Nephron progenitor cell (in vitro differentiated cells): ENCODE measurements at places on chromosomes 7 and 10.
A peak's percentile ranks its signal among the peaks of the same experiment; 100 is the strongest.

DNA sequence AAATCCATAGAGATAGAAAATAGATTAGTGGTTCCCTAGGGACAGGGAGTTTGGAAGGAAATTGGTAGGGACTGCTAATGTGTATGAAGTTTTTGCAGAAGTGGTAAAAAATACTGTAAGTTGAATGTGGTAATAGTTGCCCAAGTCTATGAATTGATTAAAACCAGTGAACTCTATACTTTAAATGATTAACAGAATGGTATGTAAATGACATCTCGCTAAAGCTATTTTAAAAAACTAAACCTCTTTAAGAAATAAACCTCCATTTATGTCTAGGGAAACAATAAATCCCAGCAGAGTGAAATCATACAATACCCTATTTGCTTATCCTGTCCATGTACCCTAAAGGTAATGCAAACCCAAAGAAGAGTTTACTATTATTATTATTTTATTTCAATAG, 61.4 kb downstream of the IPMK start:
- no peaks in the 10 kb centered on the region for H3K27me3 ChIP-seq
- no peak overlapping the region for H3K4me3 ChIP-seq
- no peak for DNase-seq

- H3K4me3 ChIP-seq: no peak overlapping the region
- no peak for DNase-seq
- H3K36me3 ChIP-seq: no peaks in the 10 kb centered on the region
- H3K27ac ChIP-seq: no peak overlapping the region
- H3K4me1 ChIP-seq: peaks cover 17% of the 10 kb centered on the region
- H3K27me3 ChIP-seq: no peaks in the 10 kb centered on the region
These were observed 51.5 kb downstream of the DOCK4 start for GRCh38 chr7:112154690-112155089.

- peaks cover 18% of the 10 kb centered on the region for H3K36me3 ChIP-seq
- H3K27ac ChIP-seq: peak overlapping the region; percentile 22
These were observed 1.8 kb downstream of the GNAI1 start for GRCh38 chr7:80136261-80137055.

GRCh38 chr7:26233902-26234511, 32.5 kb downstream of the CBX3 start:
- no peaks in the 10 kb centered on the region for H3K36me3 ChIP-seq
- peaks cover 8% of the 10 kb centered on the region for H3K27me3 ChIP-seq
- DNase-seq: no peak

DNA sequence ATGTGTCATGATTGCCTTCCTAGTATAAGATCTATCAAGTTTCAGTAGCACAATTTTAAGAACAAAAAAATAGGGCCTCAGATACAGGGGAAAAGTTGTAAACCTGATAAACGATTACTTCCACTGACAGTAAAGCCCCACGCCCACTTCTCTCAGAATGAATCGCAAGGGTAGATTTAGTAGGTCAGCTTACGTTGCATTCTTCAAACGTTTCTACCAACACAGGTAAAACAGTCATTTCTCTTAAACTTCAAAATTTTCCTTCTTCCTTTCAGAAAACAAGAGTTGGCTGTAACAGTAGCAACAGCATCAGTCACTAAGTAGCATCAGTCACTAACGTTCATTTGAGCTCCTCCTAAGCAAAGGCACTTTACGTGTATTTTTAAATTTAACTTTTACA, 221.5 kb downstream of the ADAM12 start:
- H3K4me3 ChIP-seq: no peak overlapping the region
- peak overlapping the region; percentile 47 for H3K27ac ChIP-seq
- DNase-seq: no peak
- H3K27me3 ChIP-seq: peaks cover 4% of the 10 kb centered on the region
- peaks cover 33% of the 10 kb centered on the region for H3K4me1 ChIP-seq
- H3K36me3 ChIP-seq: peaks cover 12% of the 10 kb centered on the region

DNA sequence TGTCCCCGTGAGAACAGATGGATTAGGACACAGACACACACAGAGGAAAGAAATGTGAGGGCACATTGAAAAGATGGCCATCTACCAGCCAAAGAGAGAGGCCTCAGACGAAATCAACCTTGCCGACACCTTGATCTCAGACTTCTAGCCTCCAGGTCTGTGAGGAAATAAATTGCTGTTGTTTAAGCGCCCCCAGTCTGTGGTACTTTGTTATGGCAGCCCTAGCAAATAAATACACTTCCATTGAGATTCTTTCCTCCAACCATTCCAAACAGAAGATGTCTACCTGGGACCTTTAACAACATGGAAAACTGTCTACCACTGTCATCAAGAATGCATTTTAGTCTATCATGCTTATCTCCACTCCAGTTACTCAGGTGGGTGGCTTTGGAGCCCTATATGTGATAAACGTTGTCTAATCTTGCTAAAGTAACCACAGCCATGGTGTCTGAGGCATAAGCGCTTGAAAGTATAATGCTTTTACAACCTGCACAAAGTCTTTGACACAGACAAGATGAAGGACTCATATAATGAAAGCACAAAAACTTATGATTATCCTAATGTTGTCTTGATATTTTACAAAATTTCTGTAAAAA, 244.3 kb downstream of the MTERF1 start:
- peak; percentile 11 for DNase-seq
- H3K27me3 ChIP-seq: peaks cover 3% of the 10 kb centered on the region
- no peaks in the 10 kb centered on the region for H3K4me1 ChIP-seq

- peak overlapping the region; percentile 40 for H3K4me3 ChIP-seq
- peaks cover 11% of the 10 kb centered on the region for H3K27me3 ChIP-seq
- H3K27ac ChIP-seq: no peak overlapping the region
- DNase-seq: no peak
- H3K4me1 ChIP-seq: peaks cover 58% of the 10 kb centered on the region
These were observed 2.5 kb upstream of the GPR146 start for GRCh38 chr7:1041551-1042491.

GRCh38 chr7:75979759-75980429, 14.5 kb downstream of the TMEM120A start:
- no peaks in the 10 kb centered on the region for H3K27me3 ChIP-seq
- H3K36me3 ChIP-seq: peaks cover 2% of the 10 kb centered on the region
- H3K27ac ChIP-seq: peak overlapping the region; percentile 82
- H3K4me1 ChIP-seq: peaks cover 10% of the 10 kb centered on the region
- H3K4me3 ChIP-seq: no peak overlapping the region

DNA sequence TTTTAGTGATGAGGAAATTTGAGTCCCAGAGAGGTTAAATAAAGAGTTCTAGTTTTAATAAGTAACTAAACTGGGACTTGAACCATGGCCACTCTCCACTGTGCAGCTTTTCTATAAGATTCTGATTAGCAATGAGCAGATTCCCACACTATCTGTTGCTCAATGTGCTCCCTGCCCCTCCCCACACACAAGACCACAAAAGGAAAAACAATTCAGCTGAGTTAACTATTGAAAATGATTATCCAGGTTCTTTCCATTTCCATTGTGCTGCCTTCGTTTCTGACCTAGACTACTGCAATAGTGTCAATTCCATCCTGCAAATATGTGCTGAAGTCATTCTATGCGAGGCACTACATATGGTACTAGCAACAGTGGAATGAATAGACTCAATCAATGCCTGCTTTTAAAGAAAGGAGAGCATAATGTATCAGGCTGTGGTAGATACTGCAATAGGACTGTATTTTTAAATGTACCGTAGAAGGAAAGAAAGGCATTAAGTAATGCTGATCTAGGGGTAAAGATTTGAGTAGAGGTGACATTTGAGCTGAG, 97.0 kb downstream of the SEMA3C start:
- H3K27me3 ChIP-seq: no peaks in the 10 kb centered on the region
- peak overlapping the region; percentile 9 for H3K27ac ChIP-seq
- H3K36me3 ChIP-seq: peaks cover 27% of the 10 kb centered on the region

DNA sequence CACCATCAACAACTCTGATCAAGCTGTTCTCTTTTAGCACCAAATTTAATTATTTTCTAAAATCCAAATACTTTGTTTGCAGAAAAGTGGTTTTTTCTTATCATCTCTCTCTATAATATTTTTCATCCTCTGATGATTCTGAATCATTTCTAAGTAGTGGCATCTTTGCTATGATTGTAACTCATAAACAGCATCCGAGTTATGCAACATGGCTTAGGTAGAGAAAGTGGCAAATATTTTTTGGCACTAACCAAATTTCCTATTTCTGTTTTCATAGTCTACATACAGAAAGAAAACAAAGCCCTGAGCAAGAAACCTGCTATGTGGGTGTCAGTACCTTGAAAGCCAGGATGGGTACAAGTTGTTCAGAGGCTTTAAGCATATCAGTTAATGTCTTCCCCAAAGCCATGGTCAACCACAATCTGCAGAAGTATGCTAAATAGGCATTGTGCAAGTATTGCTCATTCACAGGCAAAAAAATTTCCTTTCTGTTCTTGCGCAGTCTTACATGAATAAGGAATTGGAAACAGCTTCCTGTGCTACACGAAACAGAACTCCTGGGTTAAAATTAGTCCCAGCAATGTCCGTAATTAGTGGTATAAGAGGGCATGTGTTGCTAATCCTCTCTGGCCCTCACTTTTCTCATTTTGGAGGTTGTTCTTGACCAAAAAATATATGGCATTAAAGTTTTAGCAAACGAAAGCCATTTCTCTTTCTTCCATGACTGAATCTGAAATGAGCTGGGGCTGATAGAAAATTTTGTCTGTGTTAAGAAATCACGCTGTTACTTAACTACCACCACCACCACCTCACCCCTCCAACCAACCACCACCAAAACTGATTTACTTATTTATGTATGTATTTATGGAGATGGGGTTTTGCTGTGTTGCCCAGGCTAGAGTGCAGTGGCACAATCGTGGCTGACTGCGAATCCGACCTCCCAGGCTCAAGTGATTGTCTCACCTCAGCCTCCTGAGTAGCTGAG, 325.6 kb upstream of the MAGI2 start:
- no peak overlapping the region for H3K4me3 ChIP-seq
- H3K36me3 ChIP-seq: no peaks in the 10 kb centered on the region
- no peak for DNase-seq
- no peak overlapping the region for H3K27ac ChIP-seq
- no peaks in the 10 kb centered on the region for H3K27me3 ChIP-seq

DNA sequence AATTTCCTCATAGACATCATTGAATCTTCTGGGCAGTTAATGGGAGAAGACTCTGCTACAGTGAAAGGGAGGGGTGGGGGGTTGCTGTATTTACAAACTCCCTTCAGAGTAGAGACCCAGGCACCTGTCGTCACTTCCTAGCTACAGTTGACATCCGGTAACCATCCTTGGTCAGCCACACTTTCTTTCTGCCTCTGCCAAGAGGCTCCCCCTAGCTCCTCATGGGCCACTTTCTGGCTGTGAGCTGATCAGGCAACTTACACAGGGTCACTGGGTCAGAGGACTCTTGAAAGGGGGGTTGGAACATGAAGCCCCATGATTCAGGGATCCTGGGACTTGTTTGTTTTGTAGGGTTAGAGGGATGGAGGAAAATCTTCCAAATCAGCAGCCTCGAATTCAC, 1.2 kb downstream of the TECPR1 start:
- no peak overlapping the region for H3K27ac ChIP-seq
- peak overlapping the region; percentile 92 for H3K4me3 ChIP-seq
- peaks cover 41% of the 10 kb centered on the region for H3K4me1 ChIP-seq
- DNase-seq: no peak
- H3K36me3 ChIP-seq: peaks cover 10% of the 10 kb centered on the region
- peaks cover 13% of the 10 kb centered on the region for H3K27me3 ChIP-seq

DNA sequence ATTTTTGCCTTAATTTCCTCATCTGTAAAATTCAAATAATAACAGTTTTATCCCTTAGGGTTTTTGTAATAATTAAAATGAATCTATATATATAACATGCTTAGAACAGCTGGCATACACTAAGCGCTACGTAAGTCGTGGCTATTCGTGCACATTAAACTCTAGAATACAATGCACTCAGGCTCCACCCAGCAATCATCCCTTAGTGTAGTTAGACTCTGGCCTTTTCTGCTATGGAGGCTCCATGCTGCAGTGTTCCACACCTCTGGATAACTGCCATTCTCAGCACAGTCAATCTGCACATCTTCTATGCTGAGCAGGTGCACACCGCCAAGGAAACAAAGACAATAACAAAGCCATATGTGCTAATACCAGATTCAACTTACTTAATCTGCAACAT, 92.9 kb downstream of the IPMK start:
- H3K4me3 ChIP-seq: no peak overlapping the region
- no peak for DNase-seq
- no peaks in the 10 kb centered on the region for H3K36me3 ChIP-seq
- H3K27ac ChIP-seq: no peak overlapping the region

DNA sequence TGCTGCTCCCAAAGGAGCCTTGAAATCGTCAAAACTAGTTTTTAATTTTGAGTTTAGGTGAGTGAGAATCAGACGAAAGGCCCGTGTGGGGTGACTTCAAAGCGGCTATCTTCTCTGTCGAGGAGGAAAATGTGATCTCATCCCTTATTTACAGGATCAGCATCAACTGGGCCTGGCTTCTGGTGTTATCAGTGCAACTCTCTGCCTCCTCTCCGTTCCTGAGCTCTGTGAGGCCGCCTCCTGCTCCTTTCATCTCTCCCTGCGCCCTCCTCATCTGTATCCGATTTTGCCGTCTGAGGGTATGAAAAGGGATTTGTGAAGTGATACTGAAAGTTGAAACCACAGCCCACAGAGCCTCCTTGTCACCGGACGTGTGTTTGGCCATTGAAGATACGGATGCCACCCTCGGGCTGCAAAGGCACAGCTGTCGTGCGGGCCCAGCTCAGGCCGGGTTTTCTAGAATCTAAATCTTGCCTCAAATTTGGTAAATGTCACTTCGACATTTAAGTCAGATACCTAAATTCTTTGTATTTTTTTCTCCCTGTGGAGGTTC, 408.7 kb upstream of the ADARB2 start:
- DNase-seq: no peak
- H3K27me3 ChIP-seq: peaks cover 3% of the 10 kb centered on the region
- H3K4me3 ChIP-seq: no peak overlapping the region

DNA sequence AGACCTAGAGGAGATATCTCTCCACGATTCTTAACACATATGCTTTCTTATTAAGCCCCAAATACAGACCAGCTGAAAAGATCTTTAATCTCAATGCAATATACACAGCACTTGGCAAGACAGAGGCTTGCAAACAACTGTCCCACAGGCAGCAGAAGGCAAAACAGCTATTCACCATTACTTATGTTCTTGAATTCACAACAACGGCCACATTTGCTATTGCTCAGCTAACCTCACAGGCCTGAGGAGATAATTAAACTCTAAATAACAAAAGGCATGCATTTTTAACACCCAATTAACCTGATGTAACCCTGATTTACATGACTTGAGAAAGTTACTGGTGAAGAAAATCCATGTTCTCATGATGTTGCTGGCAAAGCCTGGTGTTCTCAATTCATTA, 216.4 kb downstream of the CRPPA start:
- DNase-seq: no peak
- H3K27me3 ChIP-seq: no peaks in the 10 kb centered on the region
- H3K36me3 ChIP-seq: no peaks in the 10 kb centered on the region
- no peak overlapping the region for H3K4me3 ChIP-seq
- H3K4me1 ChIP-seq: peaks cover 6% of the 10 kb centered on the region
- no peak overlapping the region for H3K27ac ChIP-seq

GRCh38 chr7:151775547-151776443, 101.1 kb downstream of the PRKAG2 start:
- no peak overlapping the region for H3K4me3 ChIP-seq
- peaks cover 13% of the 10 kb centered on the region for H3K4me1 ChIP-seq
- H3K27me3 ChIP-seq: peaks cover 51% of the 10 kb centered on the region
- DNase-seq: no peak
- H3K36me3 ChIP-seq: no peaks in the 10 kb centered on the region

GRCh38 chr10:85548034-85548433, 818.6 kb downstream of the GRID1 start:
- H3K36me3 ChIP-seq: no peaks in the 10 kb centered on the region
- H3K27ac ChIP-seq: no peak overlapping the region
- no peak overlapping the region for H3K4me3 ChIP-seq
- peaks cover 3% of the 10 kb centered on the region for H3K27me3 ChIP-seq
- DNase-seq: peak; percentile 12
